DMS53 (cell line): ENCODE measurements at places on chromosomes 2 and 18.

- DNase-seq = no peak
These were observed 6.5 kb downstream of the EFEMP1 start for GRCh38 chr2:55917117-55917516.

DNA sequence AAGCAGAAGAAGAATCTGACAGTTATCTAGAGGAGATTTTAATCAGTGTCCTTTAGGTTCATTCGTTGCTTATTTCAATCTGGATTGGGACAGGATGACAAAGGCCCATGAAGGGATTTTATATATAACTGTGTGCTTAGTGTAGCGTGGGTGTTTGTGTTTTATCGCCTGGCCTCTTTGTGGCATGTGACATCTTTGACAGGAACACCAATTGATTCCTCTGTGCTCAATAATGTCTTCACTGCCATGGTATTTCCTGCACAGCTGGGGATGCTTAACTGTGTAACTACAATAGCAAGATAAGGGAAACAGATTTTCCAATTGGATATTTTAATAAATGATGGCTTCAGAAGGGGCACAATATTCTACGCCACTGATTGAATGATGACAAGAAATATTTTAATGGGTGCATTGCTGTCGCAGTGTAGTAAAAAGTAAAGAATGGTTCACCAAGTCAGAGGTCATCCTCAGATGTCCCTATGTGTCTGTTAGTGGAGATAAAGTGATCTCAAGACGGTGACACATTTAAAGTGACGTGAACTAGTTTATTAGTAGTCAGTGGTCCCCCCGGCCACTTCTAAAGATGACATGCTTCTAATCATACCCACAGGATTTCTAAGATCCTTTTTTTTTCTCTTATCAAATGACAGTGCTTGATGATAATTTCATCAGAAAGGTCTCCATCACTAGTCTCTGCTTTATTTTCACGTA is 160.4 kb downstream of the AGAP1 start:
- DNase-seq = no peak

GRCh38 chr2:20583425-20583881 is 67.4 kb downstream of the HS1BP3 start:
- DNase-seq = no peak

- DNase-seq = no peak
These were observed 112.6 kb downstream of the HDAC4 start for GRCh38 chr2:239288237-239288636.

- no peak for DNase-seq
These were observed 224.9 kb upstream of the BOD1L2 start for GRCh38 chr18:56921896-56922480.

GRCh38 chr2:207188626-207189419 is 23.1 kb upstream of the KLF7 start:
- peak; percentile 89 for DNase-seq

GRCh38 chr2:53549497-53549896 is 218.1 kb upstream of the CHAC2 start:
- DNase-seq = no peak

DNA sequence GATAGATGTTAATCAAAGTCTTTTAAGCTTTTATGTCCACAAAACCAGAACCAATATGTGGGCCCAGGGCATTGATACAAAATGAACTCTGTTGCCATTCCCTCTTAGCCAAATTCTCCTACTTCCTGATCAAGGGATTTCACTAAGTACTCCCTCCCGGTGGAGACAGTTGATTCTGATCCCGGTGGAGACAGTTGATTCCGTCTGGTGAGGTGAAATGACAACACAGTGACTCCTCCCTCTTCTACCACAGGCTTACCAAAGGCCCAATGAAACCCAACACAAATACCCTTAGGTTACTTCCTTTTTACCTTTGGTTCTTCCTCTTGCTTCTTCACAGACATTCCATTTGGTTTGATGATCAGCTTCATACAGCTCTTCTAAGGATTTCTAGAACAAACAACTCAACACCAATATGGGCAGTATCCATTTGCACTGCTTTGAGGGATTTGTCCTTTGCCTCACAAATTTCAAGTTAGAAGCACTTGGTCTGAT is 153.8 kb downstream of the IKZF2 start:
- DNase-seq = no peak

- DNase-seq = no peak
These were observed 156.7 kb upstream of the HAAO start for GRCh38 chr2:42949125-42949524.

GRCh38 chr2:138601458-138602165 is 100.0 kb downstream of the SPOPL start:
- no peak for DNase-seq

DNA sequence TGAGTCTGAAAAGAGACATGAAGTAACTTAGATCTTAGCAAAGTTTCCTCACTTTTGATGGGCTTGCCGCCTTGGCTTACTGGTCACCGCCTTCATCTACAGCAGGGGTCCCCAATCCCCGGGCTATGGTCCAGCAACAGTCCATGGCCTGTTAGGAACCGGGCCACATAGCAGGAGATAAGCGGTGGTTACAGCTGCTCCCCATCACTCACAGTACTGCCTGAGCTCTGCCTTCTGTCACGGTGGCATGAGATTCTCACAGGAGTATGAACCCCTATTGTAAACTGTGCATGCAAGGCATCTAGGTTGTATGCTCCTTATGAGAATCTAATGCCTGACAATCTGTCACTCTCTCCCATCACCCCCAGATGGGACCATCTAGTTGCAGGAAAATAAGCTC is 72.9 kb downstream of the BIN1 start:
- DNase-seq = no peak

GRCh38 chr2:138708682-138709241 is 71.4 kb downstream of the NXPH2 start:
- DNase-seq = peak; percentile 20

DNA sequence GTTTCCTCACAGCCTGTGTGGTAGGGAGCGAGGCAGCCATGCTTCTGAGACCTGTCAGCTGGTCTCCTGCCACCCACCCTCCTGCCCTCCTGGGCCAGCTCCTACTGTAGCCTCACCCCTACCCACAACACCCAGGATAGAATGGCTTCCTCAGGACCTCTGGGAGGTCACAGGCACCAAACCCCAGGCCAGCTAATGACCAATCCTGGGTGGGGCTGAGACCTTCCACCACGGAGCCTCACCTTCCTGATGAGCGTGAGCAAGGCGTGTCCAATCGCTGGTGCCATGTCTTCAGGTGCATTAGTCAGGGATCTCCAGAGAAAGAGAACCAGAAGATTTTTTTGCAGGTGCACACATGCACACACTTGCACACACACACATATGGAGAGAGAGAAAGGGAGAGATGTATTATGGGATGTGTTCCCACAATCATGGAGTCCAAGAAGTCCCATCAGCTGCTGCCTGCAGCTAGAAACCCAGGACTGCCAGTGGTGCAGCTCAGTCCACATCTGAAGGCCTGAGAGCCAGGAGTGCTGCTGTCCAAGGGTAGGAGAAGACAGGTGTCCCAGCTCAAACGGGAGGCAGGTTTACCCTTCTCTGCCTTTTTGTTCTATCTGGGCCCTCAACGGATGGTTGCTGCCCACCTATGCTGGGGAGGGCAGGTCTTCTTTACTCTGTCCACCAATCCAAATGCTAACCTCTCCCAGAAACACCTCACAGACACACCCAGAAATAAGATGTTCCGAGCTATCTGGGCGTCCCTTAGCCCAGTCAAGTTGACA is 70.4 kb upstream of the HDAC4 start:
- no peak for DNase-seq

- DNase-seq = peak; percentile 93
These were observed at the start of gene DCC for GRCh38 chr18:52339891-52340371. Gene DCC, plus strand, starts transcription at chr18:52340197. Its CDS starts 591 bp downstream, at chr18:52340788.

DNA sequence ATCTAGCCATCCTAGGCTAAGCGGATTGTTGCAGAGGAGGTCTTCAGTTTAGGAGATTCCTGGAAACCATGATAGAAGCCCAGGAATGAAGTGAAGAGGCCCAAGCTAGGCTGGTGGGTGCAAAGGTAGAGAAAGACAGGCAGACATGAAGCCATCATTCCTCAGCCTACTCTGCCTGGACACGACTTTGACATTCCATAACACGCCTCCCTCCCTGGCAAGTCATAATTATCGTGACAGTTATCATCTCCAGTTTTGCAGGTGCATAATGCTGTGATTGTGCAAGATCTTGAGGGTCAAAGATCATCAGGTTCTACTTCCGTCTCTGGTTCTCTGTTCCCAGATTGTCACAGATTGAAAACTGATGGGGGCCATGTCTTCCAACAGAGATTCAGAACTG is 15.2 kb upstream of the FZD5 start:
- DNase-seq = no peak

- peak; percentile 68 for DNase-seq
These were observed 168.0 kb downstream of the CERS6 start for GRCh38 chr2:168624028-168624427.

DNA sequence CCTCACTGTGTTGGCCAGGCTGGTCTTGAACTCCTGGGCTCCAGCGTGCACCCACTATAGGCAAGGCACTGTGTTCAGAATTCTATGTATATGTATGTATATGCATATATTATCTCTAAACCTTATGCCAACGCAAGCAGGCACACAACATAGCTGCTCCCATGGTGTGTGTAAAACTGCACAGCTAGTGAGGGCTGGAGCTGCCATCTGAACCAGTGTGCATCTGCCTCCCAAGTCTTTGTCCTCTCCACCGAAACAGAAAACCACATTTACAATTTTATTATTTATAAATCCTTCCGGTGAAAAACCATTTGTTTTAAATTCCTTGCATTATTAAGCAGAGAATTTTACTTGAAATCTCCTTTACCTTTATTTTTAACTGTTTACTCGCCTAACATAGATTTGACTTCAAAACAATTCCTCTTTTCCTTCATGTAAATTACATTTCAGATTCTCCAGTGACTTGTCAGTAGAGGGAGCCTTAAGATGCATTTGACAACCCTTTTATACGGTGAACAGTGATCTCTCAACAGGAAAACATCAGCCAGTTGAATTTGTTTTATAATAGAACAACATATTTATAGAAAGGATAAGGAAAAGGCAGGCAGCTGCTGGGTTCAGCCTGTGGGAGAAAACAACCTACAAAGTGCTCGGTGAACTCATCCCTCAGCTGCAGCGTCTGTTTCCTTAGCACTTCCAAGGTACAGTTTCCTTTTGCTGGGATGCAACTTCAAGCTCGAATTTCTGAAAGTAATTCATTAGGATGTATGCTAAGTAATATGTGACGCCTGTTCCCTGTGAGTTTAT is 101.2 kb downstream of the MYT1L start:
- DNase-seq = no peak

DNA sequence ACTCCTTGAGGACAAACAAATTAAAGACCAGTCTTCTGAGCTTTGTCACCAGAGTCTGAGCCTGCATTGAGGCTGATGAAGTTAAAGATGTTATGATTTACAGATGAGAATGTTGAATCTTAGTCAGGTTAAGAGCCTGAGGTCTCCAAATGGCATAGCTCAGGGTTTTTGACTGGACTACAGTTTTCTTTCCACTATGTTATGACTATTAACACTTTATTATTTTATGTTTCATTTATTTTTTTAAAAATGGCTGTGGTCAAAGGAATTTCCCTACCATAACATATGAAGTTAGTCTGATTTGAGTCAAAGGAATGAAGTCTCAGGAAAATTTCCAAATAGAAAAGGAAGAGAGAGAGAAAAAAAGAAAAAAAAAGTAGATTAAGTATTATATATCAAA is 39.7 kb upstream of the CWC22 start:
- DNase-seq = no peak

DNA sequence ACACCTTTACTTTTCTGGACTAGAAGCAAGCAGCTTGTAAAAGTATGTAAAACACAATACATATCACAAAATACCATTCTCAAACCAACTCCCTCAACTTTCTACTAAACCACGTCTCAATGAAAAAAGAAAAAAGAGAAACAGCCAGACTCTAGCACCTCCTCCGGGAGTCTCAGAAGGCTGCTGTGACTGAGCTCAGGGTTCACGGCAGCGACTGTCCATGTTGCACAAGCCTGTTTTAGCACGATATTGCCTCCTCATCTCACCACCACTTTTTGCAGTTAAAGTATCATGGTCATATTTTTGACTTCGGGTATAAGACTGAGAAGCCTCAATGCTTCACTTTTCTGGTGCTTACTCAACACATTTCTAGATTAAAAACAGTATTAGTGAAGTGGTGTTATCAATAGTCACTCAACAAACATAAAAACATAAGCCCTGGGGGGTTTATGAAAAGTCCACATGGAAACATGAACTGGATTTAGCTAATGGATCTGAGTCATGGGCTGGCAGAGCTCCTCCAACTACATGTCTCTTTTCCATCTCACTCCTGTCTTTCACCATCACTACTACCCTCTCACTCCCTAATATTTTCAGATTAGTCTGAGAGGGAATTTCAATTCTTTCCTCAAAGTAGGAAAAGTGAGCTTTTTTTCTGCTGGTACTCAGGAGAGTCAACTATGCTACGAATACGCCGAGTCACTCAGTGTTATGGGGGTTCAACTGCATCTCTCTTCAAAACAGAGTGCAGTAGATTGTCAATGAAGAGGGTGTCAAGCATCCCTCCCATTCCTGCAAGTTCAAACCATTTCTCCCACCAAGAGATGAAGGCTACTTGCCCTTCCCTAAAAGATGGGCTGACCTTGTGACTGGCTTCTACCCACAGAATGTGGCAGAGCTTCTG is 113.7 kb downstream of the OSR1 start:
- no peak for DNase-seq

DNA sequence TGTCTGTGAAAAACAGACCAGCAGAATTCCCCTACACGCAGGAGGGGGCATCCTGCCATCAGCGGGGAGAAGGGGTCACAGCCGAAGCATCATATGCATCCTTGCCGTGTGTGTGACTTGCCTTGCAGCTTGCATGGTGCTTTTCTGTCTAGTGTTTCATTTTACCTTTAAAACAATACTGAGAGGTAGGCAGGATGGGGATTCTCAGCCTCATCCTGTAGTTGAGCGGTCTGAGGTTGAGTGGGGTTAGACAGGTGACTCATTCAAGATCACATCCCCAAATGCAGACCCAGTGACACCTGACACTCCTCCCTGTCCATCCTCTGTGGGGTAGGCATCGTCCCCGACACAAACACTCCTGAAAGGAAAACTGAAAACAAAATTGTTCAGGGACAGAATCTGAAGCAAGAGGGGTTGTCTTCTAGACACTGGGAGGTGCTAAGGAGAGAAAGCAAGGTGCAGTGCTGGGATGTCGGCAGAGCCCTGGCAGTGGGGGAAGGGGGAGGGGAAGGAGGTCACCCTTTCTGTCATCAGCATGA is 7.9 kb downstream of the ARL4C start:
- DNase-seq = no peak

- DNase-seq = peak; percentile 28
These were observed 33.0 kb upstream of the CCDC195 start for GRCh38 chr2:224749136-224749535.

GRCh38 chr2:95388091-95388692 is 14.3 kb upstream of the FAHD2A start:
- no peak for DNase-seq

- DNase-seq = no peak
These were observed 83.3 kb upstream of the SALL3 start for GRCh38 chr18:78896111-78896905.

- peak; percentile 88 for DNase-seq
These were observed 23.9 kb upstream of the CCDC68 start for GRCh38 chr18:54983041-54983686.

DNA sequence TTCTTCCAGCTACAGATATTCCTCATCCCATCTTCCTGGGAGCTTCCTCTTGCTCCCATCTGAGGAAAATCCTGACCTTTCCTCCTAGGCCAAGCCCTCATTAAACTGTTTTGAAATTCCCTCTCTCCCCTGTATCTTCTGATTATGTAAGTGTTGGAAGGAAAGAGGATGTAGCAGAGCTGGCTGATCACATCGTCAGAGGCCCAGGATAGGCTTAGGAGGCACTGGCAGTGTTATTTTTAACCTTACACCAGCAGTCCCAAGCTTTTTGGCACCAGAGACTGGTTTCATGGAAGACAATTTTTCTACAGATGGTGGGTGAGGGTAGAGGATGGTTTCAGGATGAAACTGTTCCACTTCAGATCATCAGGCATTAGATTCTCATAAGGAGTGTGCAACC is 630.4 kb downstream of the EPHA4 start:
- no peak for DNase-seq
